ENCODE measurements at places on chromosomes 12 and 14.
A peak's percentile ranks its signal among the peaks of the same experiment; 100 is the strongest.

DNA sequence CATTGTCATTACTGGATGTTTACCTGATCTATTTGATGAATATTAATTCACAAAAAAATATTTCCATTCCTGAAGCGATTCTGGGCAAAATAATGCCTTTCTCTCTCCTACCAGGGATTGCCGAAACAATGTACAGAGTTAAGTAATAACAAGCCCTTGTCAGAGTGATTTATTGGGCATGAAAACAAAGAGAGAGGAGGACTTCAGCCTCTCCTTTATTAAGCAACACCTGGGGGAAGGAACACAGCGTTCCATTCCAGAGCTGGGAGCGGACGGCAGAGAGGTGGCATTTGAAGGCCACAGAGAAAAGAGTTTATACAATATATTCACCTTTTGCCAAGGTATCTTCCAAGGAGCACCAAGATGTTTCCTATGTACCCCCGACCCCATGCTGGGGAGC is 165.8 kb downstream of the KSR2 start:
- peaks cover 17% of the 10 kb centered on the region for H3K27me3 ChIP-seq
- no peak overlapping the region for H3K4me3 ChIP-seq
- no peak for DNase-seq

DNA sequence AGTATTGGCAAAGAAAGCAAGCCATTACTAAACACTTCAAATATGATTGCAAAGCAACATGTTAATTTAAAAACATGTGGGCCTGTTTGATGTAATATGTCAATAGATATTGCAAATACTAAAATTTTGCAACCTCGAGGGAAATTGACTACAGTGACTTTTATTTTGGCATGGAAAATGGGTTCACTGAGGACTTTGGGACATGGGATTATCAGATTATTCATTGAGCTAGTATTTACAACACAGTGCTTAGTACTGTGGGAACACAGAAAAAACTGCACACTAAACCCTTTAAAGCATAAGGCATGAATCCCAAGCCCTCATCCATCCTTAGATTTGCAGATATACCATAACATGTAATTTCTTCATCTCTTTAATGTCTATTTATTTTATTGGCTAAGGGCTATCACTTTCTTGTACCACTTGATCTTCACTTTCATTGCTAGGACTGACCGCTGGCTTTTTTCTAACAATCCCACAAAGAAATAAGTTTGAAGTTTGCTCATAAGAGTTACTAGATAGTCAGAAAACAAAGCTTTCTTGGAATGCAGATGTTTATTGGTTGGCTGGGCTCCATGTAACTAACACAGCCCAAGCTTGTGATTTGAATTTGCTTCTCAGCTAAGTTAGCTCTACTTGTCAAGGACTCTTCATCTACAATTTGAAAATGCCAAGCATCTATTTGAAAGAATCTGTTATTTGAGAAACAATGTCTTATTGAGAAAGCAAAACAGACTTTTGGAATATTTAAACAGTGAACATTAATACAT is 48.7 kb downstream of the PPFIBP1 start:
- H3K4me1 ChIP-seq = no peaks in the 10 kb centered on the region
- no peak overlapping the region for H3K4me3 ChIP-seq
- no peak for DNase-seq
- no peak overlapping the region for H3K27ac ChIP-seq

GRCh38 chr14:50524731-50525515 is 7.4 kb downstream of the MAP4K5 start:
- H3K4me1 ChIP-seq = peaks cover 55% of the 10 kb centered on the region
- H3K27ac ChIP-seq = peak overlapping the region; percentile 71
- H3K4me3 ChIP-seq = no peak overlapping the region

DNA sequence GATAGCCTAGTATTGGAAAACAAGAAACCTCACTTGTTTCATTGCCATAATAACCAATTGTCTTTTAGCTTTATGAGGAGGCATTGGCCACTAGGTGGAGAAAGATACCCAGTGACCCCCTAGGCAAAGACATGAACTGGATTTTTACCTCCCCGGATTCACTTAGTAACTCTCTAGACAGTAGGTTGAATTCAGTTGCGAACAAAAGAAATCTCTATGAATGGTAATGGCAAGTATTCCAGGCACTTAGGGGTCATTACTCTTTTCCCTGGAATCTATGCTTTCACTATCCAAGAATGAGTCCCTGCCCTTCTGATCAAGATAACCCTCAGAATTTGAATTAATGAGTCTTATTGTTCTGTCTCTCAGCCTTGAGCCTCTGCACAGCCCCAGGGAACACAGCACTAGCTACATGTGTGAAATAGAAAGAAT is 29.5 kb upstream of the RHOJ start:
- no peak overlapping the region for H3K4me3 ChIP-seq
- H3K4me1 ChIP-seq = no peaks in the 10 kb centered on the region
- no peak overlapping the region for H3K27ac ChIP-seq
- H3K27me3 ChIP-seq = peaks cover 4% of the 10 kb centered on the region
- DNase-seq = peak; percentile 20

DNA sequence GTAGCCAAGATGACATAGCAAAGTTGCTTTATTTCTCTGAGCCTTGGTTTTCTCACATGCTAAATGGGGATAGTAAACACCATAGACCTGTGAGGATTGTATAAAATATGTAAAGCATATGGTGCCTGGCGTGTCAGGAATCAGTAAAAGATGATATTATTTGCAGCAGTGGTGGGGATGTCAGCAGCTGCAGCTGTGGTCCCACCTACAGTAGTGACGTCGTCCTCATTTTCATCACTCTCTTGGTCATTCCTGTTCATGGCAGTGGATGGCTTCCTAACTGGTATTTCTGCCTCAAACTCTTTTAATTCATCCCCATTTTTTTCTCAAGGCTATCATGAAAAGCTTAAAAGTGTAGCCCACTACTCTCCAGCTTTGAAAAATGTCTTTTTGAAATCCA is 12.1 kb downstream of the BMAL2 start:
- no peak overlapping the region for H3K27ac ChIP-seq
- no peak for DNase-seq
- H3K4me1 ChIP-seq = no peaks in the 10 kb centered on the region
- no peaks in the 10 kb centered on the region for H3K27me3 ChIP-seq
- H3K4me3 ChIP-seq = no peak overlapping the region
- no peaks in the 10 kb centered on the region for H3K36me3 ChIP-seq

Measured in nephron progenitor cell (in vitro differentiated cells).